ENCODE measurements at places on chromosomes 5 and 9.

DNA sequence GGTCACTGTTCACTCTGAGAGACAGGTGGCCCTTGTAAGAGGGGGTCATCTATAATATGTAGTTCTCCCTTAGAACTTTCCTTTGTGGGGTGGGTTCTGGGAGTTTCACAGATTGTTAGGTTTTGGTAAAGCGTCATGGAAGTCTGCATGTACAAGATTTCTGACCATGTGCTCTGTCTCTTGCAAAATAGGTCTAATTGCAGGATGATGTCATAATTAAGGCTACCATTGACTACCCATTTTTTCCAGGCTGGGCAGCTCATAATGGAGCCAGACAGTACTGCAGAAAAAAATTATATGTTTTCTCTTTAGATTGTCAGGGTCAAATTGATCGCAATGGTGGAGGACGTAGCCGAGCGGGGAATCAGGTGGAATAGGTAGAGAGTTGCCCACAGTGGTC lies 3.7 kb upstream of the GM2A start:
- DNase-seq = no peak

GRCh38 chr5:117235786-117236185 lies 661.2 kb upstream of the SEMA6A start:
- no peak for DNase-seq

DNA sequence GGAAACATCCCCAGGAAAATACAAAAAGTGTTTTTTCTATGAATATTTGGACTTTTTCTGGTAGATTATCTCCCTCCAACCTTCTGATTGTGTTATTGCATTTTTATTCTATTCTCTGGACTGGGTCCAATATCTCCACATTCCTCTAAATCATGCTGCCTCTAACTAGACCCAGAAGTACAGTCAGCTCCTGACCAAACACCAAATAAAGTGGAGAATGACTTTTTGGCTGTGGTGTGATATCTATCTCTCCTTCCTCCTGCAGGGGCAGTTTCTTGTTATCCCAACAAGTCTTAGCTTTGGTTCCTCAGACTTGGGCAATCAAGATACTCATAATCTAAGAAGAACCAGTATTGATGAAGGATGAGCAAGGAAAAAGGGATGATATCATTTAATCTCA lies 3.2 kb upstream of the RAI14 start:
- peak; percentile 52 for DNase-seq

- DNase-seq = no peak
Observed at GRCh38 chr5:59418808-59419207, 474.7 kb downstream of the PDE4D start.

- DNase-seq = no peak
Observed at GRCh38 chr9:95357316-95357715, 39.8 kb upstream of the FANCC start.

- peak; percentile 65 for DNase-seq
Observed at GRCh38 chr5:55418994-55419968, 111.5 kb downstream of the MTREX start.

DNA sequence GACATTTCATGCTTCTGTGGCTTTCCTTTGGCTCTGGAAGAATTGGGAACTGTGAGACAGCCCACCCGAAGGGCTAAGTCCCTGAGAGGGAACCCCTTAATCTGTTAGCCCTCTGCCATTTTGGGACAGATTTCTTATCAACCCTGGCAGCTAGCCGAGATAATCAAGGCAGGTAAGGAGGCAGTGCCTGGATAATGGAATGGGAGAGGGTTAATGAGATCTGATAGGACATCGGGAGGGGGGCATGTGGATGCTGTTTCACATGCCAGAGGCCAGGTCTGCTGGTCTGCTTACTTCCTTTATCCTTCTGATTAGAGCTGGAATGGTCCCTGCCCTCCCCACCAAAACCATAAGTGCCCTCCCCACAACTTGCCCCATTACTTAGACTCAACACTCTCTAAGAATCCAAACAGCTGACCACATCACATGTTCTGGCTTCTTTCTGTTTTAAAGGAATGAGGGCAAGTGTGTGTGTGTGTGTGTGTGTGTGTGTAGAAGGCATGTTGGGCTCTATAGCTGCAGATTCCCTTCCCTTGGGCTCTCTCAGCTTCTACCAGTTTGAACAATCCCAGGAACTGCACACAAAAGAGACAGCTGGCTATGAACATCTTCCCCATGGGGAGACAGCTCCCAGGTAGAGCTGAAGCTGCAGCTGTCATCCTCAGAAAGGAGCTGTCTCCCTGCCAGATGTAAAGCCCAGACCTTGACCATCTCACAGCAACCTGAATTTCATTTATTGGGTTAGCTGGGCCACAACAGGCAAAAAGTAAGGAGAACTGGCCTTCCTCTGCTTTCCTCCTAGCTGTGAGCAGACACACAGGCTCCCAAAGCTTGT lies 221.3 kb downstream of the PIK3R1 start:
- peak; percentile 57 for DNase-seq

GRCh38 chr5:65050826-65051498 lies 282.2 kb downstream of the CWC27 start:
- no peak for DNase-seq

DNA sequence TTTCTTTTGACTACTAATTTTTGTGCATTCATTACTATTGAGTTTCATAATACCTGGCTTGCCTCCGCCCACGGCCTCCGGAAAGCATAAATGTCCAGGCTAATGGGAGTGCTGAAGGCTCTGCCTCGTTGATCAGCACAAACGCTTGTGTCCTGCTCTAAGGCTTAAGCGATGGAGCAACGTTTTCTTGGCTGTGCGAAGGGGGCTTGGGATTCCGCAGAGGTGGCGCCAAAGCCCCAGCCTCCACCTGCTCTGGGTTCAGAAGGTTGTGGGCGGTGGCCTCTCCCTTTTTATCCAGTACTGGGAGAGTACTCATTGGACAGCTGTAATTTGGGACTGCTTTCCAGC lies 19.7 kb downstream of the ANXA2R start:
- no peak for DNase-seq

DNA sequence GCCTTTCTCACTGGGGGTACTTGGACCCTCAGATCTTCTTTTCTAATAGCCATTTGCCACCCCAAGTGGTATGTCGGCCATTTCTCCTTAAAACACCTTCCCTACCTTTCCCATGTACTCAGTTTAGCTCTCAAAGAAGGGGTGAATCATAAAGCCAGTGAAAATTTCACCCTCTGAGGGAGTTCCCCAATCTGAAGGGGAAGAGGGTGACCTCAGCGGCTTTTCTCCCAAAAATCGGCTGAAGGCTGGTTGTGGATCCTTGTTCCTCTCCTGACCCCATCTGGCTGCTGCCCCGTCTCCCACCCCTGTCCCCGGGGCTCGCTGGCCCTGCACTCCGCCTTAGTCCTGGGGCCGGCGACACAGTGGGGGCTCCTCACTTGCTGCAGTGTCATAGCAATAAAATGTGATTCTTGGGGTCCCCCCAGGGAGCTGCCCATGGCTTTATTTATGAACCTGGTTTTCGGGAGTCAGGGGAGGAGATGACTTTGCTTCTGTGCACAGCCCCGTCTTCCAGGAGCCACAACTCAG lies 17.3 kb upstream of the LTC4S start:
- DNase-seq = no peak
